ENCODE measurements at places on chromosomes 12 and 14.

DNA sequence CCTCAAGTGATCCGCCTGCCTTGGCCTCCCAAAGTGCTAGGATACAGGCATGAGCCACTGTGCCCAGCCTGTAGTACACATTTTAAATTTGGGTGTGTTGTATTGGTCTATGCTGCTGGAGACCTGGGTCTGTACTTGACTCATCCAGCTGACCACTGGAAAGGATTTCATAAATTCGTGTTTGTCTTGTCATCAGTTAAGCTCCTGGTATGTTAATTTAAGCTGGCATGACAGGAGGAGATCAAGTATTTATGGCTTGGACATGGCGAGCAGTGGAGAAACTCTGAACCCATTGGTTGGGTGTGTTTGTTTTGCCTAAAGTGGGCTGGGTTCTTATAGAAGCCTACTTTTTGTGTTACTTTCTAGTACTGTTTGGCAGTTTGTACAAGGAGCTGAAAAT, 24.2 kb downstream of the YY1 start:
- DNase-seq = no peak

DNA sequence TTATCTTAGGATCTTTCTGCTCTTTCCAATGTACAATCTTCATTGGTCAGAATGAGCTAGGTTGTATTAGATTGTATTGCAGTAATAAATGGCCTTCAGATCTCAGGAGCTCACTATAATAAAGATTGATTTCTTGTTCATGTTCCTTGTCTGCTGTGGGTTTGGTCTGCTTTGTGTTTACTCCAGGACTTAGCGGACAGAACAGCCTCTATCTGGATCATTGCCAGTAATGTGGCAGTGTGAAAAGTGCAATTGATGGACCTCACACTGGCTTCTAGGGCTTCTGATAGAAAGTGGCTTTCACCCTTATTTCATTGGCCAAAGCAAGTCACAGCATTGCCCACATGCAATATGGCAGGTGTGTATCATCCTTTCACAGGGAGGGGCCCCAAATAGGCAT, 81.2 kb downstream of the BTG1 start:
- DNase-seq = no peak

DNA sequence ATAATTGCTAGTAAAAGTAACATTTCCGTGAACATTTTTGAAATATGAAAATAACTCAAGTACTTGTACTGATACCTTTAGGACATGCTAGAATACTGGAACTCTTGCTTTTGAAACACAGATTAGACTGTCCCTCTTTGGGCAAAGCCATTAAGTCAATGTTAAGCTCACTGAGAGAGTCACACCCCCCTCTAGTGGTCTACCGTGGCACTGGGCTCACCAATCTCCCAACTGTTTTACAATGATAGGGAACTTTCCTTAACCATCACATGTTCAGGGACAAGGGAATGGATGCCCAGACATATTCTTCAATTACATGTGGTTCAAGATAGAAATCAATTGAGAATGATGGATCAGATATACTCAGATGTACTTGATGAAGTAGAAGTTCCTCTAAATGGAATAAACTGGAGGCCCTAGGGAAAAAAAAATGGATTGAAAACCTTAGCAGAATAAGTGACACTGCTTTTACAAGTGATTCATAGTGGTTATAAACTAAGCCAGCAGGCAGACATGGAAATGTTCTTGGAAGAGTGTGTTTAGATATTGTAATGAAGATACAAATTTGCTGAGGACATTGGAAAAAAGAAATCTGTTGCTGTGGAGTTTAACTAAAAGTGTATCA, 17.8 kb downstream of the NANOG start:
- DNase-seq = peak; percentile 70

DNA sequence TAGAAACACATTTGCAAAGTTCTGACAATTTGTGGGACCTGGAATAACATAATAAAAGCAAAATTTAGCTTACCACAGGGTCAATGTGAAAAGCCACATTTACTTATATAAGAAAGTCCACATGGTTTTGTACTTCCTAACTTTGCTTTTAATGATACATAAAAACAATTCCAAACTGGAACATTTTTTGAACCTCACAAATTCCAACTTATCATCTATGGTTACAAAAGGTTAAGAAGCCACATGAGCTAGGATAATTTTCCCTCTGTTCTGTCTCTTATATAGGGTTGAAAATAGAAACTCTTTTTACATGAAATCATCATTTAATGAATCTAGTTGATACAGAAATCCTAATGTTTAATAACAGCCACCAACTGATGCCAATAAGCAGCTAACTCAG, 8.9 kb upstream of the RERG start:
- no peak for DNase-seq

- no peak for DNase-seq
These were observed 80.5 kb downstream of the FBXW8 start for GRCh38 chr12:116990971-116991966.

- no peak for DNase-seq
These were observed 134.1 kb upstream of the PLEKHG7 start for GRCh38 chr12:92568691-92569090.

DNA sequence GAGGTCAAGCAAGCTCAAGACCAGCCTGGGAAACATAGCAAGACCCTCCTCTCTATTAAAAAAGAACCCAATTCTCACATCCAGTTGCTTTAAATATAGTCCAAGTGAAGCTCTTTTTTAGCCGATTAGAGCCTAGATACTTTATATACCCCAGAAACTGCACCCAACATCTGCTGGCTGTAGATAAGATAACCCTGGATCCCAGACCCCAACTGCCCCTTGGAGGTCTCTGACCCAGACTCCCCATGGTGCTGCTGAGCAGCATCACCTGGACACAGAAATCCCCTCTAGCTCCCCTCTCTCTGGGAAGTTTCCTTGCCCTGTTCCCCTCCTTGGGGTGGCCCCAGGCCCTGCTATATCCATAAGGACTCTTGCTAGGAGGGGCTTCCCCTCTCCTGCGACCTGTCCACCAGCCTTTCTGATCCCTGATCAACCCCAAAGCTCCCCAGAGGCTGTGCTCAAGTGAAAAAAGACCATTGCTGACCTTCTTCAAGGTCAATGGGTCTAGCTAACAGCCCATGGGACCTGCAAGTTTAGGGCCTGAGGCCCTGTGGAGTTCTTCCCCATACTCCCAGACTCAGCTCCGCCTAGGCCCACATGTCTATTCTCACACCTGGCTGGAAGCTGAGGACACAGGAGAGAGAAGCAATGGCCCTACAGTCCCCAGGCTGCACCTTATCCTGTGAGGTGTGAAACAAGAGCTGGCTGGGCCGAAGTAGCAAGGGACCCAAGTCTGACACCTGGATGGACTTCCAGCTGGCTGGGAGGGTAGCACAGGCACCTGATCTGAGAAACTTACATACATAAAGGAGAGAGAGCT, 56.2 kb downstream of the ARL6IP4 start:
- no peak for DNase-seq

GRCh38 chr14:20632448-20632830, 9.1 kb downstream of the OR6S1 start:
- no peak for DNase-seq

DNA sequence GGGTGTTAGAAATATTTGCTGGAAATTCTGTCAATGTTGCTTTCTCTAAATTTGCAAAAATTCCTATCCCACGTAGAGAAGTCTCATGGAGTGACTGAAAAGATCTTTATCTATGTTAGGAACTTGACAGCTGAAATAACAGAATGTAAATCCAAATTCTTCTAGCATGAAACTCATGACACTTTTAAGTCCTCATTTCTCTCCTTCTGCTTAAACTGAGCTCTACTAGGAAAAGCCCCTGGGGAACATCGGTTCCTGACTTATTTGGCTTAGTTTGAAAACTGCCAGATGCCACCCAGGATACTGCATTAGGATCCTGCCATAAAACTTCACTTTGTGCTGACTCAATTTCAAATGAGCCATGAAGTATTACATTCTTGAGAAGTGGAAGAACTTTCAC, 426.0 kb downstream of the GALC start:
- DNase-seq = no peak

DNA sequence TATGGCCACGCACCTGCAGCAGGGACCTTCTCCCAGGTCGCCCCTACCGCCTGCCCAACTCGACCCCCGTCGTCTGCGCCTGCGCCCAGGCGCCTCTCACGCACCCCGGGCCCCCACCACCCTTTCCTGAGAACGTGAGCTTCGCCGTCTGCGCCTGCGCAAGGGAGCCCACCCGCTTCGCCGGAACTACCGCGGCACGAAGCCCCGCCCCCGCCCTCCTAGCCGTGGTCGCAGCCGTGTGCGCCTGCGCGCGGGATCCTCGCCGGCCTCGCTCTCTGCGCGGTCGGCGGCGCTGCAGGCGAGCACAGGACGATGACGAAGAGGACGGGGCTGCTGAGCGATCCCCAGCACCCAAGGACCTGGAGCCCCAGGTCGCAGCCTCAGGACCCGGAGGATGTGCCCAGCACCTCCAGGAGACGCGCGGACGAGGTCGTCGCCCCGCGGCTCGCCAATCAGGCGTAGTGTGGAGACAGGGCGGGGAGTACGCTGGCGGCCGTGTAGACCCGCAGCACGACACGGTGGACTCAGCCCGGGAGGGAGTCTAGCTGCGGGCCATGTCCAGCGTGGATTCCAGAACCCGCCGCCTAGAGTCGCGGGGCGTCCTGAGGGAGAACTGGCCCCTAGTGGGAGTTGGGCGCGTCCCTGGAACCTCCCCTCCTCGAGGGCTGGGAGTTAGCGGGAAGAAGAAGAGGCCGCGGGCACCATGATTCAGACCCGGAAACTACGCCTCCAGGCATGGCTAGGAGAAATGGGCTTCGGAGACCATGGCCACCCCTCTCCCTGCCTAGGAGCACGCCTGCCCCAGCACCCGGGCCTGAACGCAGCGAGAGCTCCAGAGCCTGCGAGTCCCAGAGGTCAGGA, 1120.8 kb upstream of the TMEM132C start:
- DNase-seq = no peak
